ENCODE measurements at places on chromosomes 6 and 20.

DNA sequence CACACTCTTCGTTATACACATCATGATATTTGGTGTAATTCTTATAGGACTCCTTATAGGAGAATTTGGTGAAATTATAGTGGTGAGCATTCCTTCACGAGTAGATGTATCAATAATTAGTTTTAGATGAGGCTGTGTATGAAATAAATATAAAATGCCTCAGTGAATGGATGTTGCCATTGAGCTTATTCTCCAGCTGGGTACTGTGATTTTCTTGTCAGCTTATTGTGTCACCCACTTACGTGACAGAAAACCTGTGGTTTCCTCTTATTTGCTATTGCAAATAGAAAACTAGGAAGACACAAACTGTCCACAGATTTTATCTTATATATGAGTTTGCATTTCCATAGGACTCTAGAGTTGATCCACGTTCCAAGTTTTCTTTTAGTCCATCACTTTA, 439.9 kb upstream of the RNF217 start:
- DNase-seq: no peak

- DNase-seq: no peak
Measured at GRCh38 chr20:52481443-52481842, 289.9 kb upstream of the ZFP64 start.

DNA sequence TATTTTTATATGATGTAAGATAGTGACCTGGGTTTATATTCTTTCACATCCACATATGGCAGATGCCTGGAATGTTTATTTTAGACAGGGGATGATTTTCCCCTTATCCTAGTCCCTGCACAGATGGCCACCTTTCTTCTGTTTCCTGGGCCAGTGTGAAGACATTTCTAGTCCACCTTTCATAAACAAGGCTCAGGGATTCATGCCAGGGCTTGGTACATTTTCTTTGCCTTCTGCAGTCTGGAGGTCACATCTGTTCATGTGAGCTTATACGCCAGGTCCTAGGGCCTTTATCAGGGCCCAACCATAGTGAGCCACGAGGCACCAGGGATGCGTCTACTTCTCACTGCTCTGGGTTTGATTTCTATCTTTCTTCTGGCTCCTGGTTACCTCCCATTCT, 38.0 kb upstream of the ERVFRD-1 start:
- no peak for DNase-seq

- DNase-seq: no peak
Measured at GRCh38 chr6:38169221-38169976, 349.9 kb downstream of the ZFAND3 start.

- no peak for DNase-seq
Measured at GRCh38 chr6:12594530-12594893, 122.1 kb upstream of the PHACTR1 start.

DNA sequence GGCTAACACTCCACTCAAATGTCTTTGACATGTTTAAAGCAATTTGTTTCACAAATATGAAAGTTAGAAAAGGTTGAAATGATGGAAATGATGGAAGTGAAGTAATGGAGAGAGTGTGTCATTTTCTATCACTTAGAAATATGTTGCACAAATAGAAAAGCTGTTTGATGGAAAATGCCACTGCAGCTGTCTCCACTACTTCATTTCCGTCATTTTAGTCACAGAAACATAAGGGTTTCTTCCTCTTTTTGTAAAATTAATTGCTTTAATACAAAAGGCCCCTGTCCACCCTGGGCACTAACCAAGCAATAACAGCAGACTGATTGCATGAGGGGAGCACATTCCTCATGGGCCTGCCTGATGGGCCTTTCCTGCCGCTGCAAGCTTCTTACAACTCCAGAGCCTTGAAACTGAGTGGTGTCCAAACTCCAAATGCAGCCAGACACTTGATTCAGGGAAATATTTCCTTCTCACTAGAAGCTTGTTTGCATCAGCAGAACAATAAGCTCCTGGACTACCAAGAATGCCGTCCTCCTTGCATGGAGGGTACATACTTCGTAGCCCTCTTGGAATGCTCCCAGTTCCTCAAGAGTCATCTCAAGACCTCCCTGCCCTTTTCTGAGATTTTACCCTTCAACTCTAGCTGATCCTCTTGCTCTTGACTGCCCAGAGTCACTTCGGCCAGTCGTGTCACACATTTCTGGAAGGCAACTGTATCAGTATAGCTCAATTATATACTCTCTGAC, 36.1 kb downstream of the F13A1 start:
- no peak for DNase-seq

DNA sequence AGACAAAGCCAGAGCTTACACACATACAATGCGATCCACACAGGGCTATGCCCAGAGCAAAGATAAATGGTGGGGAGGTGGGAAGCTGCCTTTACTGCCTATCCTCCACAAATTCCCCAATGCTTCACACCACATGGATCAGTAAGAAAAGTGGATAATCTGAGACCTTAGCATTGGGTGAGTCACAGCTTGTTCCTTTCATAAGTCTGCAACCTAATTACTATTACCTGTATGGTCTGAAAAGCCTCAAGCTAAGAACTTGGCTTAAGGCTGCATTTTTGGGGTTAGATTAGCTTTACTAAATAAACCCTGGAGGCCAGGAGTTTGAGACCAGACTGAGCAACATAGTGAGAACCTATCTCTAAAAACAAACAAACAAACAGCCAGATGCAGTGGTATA, 66.0 kb upstream of the BTBD3 start:
- DNase-seq: no peak

DNA sequence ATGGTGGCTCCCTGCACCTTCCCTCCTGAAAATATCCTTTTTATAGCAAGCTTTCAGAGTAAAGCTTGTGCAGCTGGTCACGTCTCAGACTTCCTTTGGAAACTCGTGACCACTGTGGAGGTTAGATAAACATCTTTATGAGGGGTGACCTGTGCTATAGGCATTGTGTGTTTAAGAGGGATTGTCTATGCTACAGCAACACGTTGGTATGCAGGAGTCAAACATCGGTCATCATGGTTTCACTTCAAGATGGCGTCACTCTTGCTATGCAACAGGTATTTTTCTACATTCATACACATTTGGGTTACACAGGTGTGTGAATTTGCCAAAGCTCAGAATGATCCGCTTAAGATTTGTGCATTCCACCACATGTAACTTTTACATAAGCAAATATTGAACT, 14.6 kb upstream of the BLCAP start:
- DNase-seq: no peak

DNA sequence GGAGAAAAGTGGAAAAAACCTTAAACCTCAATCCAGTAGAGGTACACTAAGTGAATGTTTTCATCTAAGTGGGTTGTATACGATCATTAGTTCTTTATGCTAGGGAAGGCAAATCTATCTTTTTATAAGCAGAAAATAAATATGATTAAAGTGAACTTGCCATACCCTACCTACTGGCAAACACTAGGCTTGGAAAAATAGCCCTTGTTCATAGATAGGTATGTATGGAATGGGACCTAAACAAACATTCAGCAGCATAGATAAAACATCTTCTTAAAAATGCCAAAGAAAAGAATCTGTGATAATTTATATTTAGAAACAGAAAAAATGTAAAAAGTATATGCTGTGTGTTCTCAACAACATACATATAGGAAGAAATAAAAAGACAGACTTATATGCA, 18.8 kb downstream of the REV3L start:
- DNase-seq: no peak

- no peak for DNase-seq
Measured at GRCh38 chr20:63567386-63568169, 6.5 kb downstream of the HELZ2 start.

DNA sequence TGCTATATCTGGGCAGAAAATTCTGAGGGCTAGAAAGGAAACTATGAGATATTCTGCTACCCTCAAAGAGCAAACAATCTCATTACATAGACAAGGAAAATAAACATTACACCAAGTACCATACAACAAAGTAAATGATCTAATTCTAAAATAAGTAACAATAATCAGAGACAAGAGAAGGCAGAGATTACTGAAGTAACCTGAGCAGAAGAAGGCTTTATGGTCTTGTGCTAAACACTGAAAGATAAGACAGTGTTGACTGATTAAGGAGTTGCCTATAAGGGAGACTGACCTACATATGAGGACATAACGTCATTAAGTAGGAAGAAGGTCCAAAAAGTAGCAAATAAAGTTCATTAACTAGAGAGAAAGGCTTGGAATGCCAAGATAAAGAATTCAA, 134.2 kb downstream of the MTFR2 start:
- no peak for DNase-seq

- no peak for DNase-seq
Measured at GRCh38 chr20:17946572-17947473, 21.8 kb downstream of the SNX5 start.

- no peak for DNase-seq
Measured at GRCh38 chr6:159758031-159759001, 3.5 kb upstream of the ACAT2 start.

DNA sequence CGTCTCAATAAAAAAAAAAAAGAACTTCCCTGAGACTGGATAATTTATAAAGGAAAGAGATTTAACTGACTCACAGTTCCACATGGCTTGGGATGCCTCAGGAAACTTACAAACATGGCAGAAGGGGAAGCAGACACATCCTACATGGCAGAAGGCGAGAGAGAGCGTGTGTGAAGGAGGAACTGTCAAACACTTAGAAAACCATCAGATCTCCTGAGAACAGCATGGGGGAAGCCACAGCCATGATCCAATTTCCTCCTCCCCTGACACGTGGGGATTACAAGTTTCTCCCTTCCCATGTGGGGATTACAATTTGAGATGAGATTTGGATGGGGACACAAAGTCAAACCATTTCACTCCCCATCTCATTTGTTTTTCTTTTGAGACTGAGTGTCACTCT, 46.6 kb upstream of the TFAP2C start:
- no peak for DNase-seq

- DNase-seq: no peak
Measured at GRCh38 chr6:146593986-146594385, 4.8 kb upstream of the ADGB start.

DNA sequence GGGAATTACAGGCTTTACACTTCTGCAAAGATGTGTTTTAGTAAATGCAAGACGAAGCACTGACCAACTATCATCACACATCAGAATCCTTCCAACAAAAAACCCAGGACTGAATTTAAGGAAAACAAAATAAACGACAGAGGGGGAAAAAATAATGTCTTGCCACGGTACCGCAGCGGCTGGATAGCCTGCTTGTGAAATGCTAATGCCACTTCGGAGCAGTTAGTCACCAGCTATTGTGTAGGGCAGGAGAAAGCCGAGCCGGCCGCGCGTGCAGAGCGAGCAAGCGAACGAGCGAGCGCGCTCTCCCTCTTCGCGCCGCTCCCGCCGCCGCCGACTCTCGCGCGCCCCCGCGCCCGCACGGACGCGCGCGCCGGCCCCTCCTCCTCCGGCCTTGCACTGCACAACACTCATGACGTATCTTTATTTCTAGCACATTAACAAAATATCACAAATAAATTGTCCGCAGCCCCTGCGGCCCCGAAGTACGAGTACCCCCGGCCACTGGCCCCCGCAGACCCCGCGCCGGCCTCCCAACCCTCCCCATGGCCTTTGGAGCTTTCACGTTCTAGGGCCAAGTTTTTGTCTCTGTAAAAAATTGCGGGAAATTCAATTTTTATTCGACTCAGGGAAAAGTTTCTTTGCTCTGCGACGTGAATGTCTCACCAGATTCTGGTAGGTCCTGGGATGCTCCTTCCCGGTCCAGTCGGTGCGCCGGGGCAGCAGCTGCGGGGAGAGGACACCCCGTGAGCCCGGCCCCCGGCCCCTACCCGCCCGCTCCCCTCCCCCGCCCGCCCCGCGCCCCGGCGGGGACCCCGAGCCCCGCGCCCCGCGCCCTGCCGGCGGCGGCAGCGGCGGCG, 1.0 kb downstream of the PHIP start:
- peak; percentile 93 for DNase-seq

GRCh38 chr6:76221525-76221924, 149.1 kb upstream of the IMPG1 start:
- DNase-seq: no peak

DNA sequence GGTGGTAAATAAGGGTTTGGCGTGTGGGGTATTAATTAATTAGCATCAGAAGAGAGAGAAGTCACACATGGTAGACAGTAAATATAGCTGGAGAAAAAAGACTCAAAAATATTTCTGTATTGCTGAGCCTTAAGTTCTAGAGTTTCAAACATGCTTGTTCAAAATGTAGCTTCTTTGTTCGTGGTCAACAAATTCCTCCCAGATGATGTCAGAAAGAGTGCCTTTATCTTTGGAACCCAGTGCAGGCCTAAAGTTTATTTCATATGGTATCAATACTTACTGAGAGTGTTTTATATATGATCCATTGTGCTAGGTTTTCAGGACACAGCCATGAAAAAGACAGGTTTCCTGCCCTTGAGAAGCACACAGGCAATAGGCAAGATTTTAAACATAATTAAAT, 18.3 kb downstream of the MARCKS start:
- DNase-seq: no peak

DNA sequence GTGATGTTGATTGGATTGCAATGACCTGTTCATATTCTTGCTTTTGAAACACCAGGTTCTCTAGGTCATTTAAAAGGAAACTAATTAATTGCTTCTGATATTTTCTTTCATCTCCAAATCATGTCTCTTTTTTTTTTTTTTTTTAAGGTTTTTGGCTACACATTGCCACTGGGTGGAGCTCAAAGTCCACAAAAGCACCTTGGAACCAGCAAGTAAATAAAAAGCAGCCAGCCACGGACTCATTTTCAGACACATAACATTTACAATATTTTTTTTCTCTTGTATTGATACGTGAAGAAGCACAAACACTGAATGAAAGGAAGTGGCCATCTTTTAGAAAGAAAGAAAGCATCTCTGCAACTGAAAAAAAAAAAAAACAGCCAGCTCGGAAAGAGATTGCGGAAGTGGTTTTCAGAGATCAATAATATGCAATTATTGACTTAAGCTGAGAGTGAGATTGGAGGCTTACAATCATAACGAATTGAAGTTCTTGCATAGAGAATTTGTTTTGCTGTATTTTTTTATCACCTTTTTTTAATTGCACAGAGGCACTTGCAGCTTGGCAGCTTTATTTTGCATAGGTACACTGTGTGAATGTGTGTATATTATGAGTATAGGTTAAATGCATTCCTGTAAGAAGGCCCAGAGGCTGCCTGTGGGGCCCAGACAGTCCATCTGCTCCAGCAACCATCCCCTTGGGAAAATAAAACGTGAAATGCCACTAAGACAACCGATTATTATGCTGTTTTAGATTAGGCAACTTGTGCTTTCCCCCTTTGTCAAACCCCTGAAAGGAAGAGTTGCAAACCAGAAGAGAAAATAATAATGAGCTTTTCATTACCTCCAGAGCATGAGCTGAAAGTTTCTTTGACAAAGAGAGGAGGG, 28.2 kb downstream of the CGA start:
- DNase-seq: peak; percentile 34

GRCh38 chr6:158018041-158018771, 36.5 kb downstream of the SYNJ2 start:
- no peak for DNase-seq

DNA sequence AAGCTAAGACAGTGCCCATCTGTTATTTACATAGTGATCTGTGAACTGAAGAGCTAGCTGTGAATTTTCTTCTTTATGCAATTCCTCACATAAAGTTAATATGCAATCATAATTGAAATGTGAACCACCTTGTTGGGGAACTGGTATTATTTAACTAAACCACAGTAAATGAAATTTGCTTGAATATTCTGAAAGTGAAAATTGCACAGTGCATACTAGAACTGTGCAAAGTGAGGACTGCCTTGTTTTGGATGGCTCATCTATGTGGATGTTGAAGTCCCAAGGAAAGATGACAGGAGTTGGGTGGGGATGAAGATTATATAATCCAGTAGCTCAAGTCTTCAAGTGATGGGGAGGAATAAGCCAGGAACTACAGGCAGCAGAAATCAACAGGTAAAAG, 5.7 kb upstream of the PHF10 start:
- no peak for DNase-seq

GRCh38 chr6:149856256-149856994, 7.7 kb downstream of the LRP11 start:
- DNase-seq: no peak

GRCh38 chr6:118548136-118548535, at the start of gene PLN:
Gene PLN, plus strand, starts transcription at chr6:118548296. Its CDS starts 10,626 bp downstream, at chr6:118558922.
- DNase-seq: no peak

Measured in putamen (tissue), 1 donor.